H9 (cell line): ENCODE measurements at places on chromosomes 2 and 18. TPM values are rescaled to one million over a fixed set of nuclear protein-coding genes. Genes with fewer than 3 reads are reported as not detected.

The PLEKHH2 gene
- 2.5 and 3.1 TPM in 2 replicates for total RNA-seq

The CACNB4 gene
- total RNA-seq, result 1.4 and 1.5 TPM in 2 replicates

The MFSD2B gene
- 0.42 and 1.3 TPM in 2 replicates for total RNA-seq

The POTEI gene
- total RNA-seq, result 0.99 and 1.2 TPM in 2 replicates

DNA sequence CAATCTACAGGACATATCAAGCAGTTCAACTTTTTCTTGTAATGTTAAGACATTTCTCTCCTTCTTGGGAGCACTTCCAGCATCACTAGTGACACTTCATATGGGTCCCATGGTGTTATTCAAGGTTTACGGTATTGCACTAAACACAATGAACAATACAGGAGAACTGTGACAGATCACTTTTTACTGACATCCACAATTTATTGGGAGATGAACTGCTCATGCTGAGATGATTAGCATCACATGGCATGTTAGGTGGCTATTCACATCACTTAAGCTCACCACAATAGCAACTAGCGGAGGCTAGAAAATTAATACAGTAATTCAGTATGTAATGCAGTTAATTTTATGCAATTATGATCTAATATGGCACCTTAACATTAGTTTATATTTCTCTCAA lies 264.4 kb downstream of the ERBB4 start:
- no peaks in the 10 kb centered on the region for H3K4me1 ChIP-seq
- no peak for DNase-seq
- no peaks in the 10 kb centered on the region for H3K36me3 ChIP-seq

DNA sequence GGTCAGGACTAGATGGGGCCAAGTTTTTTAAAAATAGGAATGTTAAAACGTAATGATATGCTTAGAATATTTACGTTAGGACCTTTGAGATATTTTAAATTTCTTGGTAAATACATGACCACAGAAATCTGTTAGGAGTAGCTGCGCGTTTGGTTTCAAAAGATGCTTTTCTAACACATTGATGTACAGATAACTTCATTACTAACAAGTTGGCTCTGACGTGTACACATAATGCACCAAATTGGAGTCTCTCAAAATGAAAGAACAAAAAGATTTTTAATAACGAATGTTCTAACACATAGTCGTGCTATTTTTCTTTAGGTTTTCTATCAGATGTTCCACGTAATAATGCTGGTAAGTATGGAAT lies 608 bp downstream of the PHOSPHO2 start:
- no peak for DNase-seq
- peak overlapping the region; percentile 96 for H3K4me3 ChIP-seq
- no peaks in the 10 kb centered on the region for H3K27me3 ChIP-seq
- H3K36me3 ChIP-seq, result peaks cover 10% of the 10 kb centered on the region
- H3K4me1 ChIP-seq, result no peaks in the 10 kb centered on the region
- no peak overlapping the region for H3K27ac ChIP-seq
